ENCODE measurements at places on chromosomes 7 and 10. TPM values are rescaled to one million over a fixed set of nuclear protein-coding genes. Genes with fewer than 3 reads are reported as not detected.

GRCh38 chr7:2205036-2205780 lies 27.5 kb downstream of the MAD1L1 start:
- no peak for DNase-seq
- H3K27me3 ChIP-seq = no peaks in the 10 kb centered on the region
- no peak overlapping the region for H3K27ac ChIP-seq

Gene SFTPA1
- total RNA-seq = not detected

Gene PHTF2
- 52.0 TPM for total RNA-seq

- no peaks in the 10 kb centered on the region for H3K27me3 ChIP-seq
- H3K4me1 ChIP-seq = no peaks in the 10 kb centered on the region
- H3K27ac ChIP-seq = no peak overlapping the region
- no peak for DNase-seq
- H3K36me3 ChIP-seq = no peaks in the 10 kb centered on the region
- no peak overlapping the region for H3K4me3 ChIP-seq
Observed at GRCh38 chr7:156881679-156882078, 11.3 kb downstream of the LMBR1 start.

Gene CACNB2
- not detected for total RNA-seq

- H3K4me1 ChIP-seq = no peaks in the 10 kb centered on the region
- no peaks in the 10 kb centered on the region for H3K36me3 ChIP-seq
- peaks cover 29% of the 10 kb centered on the region for H3K27me3 ChIP-seq
- no peak overlapping the region for H3K27ac ChIP-seq
Observed at GRCh38 chr10:7545261-7545660, 121.5 kb downstream of the ITIH5 start.

Gene HIF1AN
- total RNA-seq = 42.0 TPM

DNA sequence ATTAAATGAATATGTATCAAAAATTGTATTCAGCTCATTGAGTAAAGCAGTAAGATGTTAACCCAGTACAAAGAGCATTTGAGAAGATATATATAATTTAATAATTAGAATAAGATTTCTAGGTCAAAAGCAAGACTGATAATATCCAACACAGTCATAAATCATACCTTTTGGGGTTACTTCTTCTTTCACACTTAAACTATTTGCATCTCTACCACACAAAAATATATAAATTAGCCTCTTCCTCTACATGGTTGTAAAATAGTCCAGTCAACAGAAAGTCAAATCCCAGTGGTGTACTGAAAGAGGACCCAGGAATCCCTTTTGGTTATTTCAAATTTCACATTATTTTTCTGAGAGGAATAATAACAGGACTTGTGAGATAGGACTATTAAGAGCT lies 204.6 kb upstream of the INHBA start:
- peak; percentile 27 for DNase-seq
- H3K27me3 ChIP-seq = no peaks in the 10 kb centered on the region
- no peak overlapping the region for H3K4me3 ChIP-seq

- H3K27ac ChIP-seq = no peak overlapping the region
- H3K27me3 ChIP-seq = no peaks in the 10 kb centered on the region
- peaks cover 18% of the 10 kb centered on the region for H3K4me1 ChIP-seq
- peaks cover 27% of the 10 kb centered on the region for H3K36me3 ChIP-seq
Observed at GRCh38 chr7:97868314-97868713, 3.9 kb downstream of the ASNS start.

GRCh38 chr7:90469554-90469953 lies at the start of gene PTTG1IP2:
TSS of gene PTTG1IP2 (plus strand) at chr7:90469639. CDS start at chr7:90469787, 148 bp downstream.
- DNase-seq = no peak
- no peaks in the 10 kb centered on the region for H3K4me1 ChIP-seq
- no peak within 1 kb of the TSS for H3K4me3 ChIP-seq
- no peaks in the 10 kb centered on the region for H3K36me3 ChIP-seq

DNA sequence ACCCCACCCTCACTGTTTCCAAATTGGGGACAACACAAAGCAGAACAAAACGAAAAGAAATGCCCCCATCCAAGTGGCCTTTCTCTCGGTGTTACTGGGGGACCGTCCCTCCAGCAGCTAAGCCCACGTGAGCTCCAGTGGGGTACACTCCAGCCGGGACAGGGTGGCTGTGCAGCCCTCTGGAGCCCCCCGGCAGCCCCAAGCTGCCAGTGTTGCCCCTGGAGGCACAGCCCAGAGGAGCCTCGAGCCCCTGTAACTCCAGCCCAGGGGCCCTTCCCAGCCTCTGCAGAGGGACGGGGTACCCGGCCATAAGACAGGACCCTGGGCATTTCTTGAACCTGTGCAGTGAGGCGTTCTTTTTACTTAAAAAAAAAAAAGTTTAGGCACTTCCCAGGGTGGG lies 124.5 kb upstream of the KCTD7 start:
- no peaks in the 10 kb centered on the region for H3K36me3 ChIP-seq
- DNase-seq = no peak
- no peak overlapping the region for H3K4me3 ChIP-seq

DNA sequence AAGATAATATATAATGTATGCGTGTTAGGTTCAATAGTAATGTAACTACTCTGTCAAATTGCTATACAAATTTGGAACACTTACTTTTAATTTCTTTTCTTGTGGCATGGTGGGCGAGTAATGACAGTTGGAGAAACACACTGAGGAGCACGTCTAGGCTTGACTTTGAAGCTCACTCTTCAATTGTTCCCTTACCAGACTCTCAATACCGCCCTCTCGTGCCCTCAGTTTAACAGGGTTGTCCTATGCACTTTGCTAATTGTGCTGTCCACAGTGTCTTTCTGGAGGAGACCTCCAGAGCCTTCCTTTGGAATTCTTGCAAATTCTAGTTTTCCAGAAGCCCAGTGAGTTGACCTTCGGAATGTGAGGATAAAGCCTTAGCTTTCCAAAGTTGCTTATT lies 107.2 kb upstream of the RELN start:
- H3K27me3 ChIP-seq = peaks cover 64% of the 10 kb centered on the region
- no peak for DNase-seq
- no peaks in the 10 kb centered on the region for H3K36me3 ChIP-seq
- H3K4me1 ChIP-seq = no peaks in the 10 kb centered on the region
- H3K4me3 ChIP-seq = no peak overlapping the region

Gene EMX2
- not detected for total RNA-seq

GRCh38 chr7:128791121-128791971 lies at the start of gene CCDC136:
TSS of gene CCDC136 (plus strand) at chr7:128791968. CDS start at chr7:128792412, 444 bp downstream.
- no peak within 1 kb of the TSS for H3K27ac ChIP-seq
- no peak for DNase-seq
- H3K27me3 ChIP-seq = no peaks in the 10 kb centered on the region
- no peaks in the 10 kb centered on the region for H3K36me3 ChIP-seq

Gene PRLHR
- total RNA-seq = not detected
